ENCODE measurements at places on chromosomes 12 and 14.

DNA sequence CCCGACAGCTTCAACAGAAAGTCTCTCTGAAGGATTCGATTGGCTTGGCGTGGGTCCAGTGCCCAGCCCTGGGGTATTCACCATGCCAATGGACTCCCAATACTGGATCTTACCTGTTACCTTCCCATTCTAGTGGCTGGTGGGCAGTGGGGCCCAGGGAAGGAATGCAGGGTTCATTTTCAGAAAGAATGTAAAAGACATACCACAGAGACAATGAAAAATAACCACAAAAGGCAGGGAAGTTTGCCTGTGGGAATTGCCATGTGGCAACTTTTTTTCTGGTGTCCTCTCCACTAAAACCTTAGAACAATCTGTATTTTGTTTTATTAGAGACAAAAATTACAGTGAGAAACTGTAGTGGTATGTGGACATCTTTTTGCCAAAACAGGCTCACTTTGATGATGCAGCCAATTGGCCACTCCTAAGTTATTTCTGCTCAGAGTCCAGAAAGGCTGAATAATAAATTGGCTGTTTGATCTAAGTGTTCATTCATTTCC lies 55.2 kb downstream of the PTGER2 start:
- DNase-seq, result no peak

DNA sequence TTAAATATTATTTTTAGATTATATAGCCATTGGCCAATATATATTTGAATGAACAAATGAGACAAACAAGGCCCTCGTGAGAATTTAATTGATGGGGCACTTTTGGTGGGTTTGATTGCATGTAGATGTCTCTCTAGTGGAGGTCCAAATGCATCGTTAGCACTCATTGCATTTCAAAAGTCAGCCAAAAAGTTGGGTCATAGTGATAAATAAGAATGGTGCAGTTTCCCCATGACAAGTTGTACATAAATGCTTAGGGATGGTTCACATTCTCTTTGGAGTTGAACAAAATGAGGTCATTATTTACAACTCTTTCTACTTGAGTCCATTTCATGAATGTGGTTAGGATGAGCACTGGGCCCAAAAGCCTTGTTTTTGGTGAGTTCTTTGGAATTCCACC lies 1.0 kb downstream of the BEST3 start:
- no peak for DNase-seq

DNA sequence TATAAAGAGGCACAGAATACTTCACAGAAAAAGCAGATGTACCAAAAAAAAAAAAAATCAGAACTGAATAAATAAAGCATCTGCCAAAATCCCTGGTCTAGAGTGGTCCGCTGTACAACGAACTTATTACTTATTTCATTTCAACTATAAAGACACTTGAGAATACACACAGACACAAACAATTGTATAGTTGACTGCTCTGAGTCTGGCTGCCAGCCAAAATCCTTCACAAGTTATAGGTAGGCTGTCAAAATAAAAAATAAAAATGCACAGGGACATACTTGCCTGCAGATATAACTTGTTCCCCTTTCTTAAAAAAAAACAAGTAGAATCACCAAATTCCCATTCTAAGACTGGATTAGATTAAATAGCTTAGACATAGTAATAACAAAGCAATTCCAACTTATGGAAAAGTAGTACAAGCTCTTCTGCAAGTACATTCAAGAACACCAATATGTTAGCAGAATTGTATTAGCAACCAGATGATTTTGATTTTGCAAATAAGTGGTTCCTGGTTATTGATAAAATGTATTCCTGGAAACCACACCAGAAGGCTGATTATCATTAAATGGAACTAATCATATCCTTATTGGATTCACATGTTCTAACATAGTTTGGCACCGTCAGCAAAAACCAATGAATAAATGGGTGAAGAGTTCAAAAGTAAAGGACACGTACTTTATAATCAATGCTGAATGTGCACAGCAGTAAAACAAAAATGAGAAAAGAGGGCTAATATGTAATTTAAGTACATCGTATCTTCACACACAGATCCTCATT lies 248.5 kb downstream of the NELL2 start:
- DNase-seq, result no peak

GRCh38 chr14:24761141-24761540 lies 127.2 kb upstream of the GZMB start:
- DNase-seq, result no peak

DNA sequence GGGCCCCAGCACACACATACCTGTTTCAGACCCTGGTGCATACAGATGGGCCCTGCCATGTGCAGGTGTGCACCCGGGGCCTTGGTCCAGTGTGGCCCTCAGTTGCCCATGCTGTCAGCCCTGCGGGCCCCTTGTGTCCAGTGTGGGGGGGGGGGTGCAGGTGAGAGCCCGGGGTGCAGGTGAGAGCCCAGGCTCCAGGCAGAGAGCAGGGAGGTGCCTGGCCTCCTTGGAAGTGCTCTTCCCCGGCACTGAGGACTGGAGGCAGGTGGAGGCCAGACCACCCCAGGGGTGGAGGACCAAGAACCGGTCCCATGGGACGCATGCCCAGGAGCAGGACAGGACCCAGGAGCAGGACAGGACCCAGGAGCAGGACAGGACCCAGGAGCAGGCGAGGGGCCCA lies 40.9 kb downstream of the FBRSL1 start:
- DNase-seq, result no peak

DNA sequence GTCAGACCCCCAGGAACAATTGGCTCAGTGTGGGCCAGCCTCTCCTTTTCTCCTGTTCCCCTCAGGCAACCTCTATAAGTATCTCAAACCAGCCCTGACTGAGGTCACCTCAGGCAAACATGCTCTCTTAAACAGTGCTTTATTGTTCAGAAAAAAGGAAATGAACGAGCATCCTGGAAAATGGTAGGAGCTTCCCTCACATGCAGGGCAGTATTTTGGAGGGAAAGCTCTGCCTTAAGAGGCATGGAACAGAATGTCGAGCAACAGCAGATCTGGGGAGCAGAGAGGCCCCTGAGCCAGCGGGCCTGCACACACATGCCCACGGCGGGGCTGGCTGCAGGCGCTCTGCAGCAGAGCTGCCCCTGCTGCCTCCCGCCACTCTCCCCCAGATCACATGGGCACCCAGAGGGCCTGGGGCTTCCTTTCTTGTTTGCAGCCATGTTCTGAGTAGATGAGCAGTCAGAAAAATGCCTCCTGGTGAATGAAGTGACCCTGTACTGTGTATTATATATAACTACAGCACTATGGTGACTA lies 42.0 kb downstream of the MOK start:
- DNase-seq, result no peak

GRCh38 chr14:57998766-57999165 lies 132.9 kb upstream of the SLC35F4 start:
- no peak for DNase-seq

DNA sequence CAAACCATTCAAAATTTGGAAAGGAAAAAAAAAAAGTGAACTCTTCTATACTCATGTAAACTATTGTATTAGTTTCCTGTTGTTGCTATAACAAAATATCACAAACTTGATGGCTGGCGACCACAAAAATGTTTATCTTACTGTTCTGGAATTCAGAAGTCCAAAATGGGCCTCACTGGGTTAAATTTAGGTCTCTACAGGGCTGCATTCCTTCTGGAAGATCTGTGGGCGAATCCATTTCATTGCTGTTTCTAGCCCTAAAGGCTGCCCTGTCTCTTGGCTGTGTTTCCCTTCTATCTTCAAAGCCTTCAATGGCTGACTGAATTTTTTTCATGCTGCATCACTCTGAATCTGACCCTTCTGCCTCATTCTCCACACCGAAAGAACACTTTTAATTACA lies 105.1 kb upstream of the NAV3 start:
- no peak for DNase-seq

DNA sequence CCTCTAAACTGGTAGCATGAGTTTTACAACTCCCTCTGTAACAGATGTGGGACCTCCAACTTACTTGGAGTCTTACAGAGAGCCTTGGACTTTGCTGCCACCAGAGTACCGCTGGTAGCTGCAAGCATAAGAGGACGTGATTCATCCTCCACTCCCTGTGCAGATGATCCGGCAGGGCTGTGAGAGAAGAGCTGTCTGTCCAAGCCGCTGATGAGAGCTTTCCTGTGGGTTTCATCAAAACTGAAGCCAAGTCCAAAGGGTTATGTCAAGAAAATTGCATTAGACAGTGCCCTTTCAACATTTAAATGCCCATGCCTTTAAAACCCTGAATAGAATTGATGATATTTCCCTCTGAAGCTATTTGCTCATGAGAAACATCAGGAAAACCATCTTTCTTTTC lies 85.8 kb downstream of the LLPH start:
- DNase-seq, result no peak

DNA sequence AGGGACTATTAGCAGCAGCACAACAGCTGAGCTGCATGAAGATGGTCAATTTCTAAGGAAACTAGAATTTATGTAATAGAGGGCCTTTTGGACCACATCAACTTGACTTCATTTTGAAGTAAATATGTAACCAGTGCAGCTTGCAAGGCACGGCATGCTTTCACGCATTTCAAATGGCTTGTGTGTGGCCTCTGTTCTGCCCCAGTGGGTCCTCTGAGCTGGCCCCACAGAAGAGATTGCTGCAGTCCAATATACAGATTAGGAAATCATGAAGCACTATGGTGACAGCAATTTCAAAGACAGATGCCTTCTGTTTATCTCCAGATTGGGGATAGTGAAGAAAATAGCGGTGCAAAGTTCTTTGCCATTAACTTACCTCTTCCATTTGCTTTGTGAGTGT lies 101.4 kb downstream of the PDZRN4 start:
- no peak for DNase-seq

DNA sequence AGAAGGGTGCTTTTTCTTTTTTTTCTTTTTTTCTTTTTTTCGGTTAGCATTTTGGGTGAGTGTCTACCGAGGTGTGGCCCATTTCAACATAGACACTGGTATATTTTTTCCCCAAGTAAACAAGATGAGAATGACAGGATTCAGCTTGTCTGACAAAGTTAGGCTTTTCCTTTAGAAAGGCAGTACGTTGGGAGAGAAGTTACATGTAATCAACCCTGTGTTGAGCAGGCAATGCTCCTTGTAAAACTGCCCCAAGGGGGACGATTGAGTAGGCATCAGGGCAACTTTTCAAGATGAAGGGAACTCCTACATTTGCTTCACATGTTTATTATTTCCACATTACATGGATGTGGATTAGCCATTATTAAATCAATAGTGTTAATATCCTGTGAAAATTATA lies 1.7 kb downstream of the EMP1 start:
- no peak for DNase-seq

- DNase-seq, result no peak
These were observed 20.0 kb downstream of the SCAF11 start for GRCh38 chr12:45970391-45970790.

DNA sequence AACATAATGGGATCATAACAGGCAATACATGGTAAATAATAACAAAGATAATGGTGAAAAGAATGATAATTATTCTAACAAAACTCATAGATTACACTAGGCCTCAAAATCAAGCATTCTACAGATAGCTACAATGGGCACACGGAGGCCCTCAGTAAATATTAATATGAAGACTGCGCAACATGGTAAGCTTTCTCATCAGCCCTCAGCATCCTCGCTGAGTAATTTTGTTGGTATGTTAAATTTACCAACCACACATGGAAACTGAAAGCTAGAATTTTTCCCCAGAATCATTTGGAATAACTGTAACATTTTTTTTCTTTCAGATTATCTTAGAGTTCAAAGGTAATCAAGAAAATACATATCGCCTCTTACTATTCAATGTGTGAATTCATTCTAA lies 74.2 kb upstream of the PYGL start:
- no peak for DNase-seq

All from hippocampal formation (tissue), 2 donors.